ENCODE measurements at places on chromosomes 3 and 15.

DNA sequence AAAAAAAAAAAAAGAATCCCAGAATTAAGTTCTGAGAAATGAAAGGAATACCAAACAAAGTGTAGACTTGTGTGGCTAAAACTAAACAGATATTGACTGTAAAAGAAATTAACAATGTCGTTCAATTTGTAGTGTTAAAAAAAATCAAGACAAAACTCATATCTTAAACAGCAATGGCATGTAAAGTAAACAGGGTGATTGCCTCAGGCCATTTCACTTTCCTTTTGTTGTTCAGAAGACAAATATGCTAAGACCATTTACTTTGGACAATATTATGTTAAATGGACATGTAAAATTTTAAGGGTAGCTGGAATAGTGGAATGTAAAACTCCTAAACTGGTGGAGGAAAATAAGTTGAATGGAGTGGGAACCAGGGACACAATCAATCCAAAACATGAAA lies 139.1 kb downstream of the RTP4 start:
- DNase-seq: no peak

DNA sequence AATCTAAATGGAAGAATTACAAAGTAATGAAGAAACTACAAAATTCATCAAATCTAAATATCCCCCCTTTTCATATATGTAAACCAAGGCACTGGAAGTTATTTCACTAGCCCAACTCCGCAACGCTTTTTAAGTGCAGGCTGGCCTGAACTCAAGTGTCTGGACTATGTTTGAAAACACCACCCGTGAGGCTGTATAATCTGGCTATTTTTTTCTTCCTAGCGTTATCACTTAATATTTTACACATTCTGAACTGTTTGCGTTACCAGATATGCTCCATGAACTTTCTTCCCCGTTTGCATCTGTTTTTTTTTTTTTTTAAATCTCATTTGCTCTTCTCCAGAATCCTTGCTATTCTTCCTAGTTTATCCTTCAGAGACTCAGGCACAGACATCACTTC lies 619.5 kb upstream of the CBLB start:
- DNase-seq: no peak

GRCh38 chr3:29335438-29335837 lies 54.6 kb downstream of the RBMS3 start:
- DNase-seq: no peak

GRCh38 chr3:117407317-117407716 lies 697.7 kb downstream of the TUSC7 start:
- DNase-seq: no peak

DNA sequence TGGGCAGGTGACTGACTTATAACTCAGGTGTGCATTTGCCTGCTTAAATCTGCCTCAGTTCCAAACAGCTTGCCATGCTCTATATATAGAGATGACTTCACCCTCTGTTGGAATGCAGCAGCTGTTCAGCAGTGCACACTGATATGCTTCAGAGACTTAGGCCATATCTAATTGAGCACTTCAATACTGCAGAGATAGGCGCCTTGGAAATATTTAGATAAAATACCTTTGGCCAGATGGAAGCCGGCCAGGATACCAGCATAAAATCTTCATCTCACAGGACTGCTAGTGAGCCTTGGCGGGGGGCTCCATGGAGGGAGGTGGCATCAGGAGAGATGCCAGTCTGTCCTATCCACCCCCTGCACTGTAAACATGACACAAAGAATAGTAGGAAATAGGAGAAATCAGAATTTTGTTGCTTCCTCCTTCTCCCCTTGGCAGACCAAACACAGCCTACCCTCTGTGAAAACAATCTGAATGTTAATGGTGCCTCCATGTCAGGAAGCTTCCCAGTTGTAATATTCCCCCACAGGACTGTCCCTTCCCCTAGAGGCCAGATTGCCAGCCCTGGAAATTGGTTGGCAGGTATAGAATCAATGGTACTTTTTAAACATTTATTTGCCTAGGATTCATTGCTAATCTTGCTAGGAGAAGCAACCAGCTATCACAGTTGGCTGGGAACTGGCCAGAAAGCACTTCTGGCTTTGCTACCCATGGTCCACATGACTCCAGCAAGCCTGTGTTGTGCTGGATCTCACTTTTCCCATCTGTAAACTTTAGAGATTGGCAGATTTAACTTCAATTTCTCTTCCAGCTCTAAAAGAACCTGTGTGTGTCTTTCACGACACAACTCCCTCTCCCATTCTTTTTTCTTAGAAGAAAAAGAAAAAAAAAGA lies 215.5 kb upstream of the KCNMB2 start:
- no peak for DNase-seq

- no peak for DNase-seq
Measured at GRCh38 chr3:73378207-73378606, 246.5 kb downstream of the PDZRN3 start.

DNA sequence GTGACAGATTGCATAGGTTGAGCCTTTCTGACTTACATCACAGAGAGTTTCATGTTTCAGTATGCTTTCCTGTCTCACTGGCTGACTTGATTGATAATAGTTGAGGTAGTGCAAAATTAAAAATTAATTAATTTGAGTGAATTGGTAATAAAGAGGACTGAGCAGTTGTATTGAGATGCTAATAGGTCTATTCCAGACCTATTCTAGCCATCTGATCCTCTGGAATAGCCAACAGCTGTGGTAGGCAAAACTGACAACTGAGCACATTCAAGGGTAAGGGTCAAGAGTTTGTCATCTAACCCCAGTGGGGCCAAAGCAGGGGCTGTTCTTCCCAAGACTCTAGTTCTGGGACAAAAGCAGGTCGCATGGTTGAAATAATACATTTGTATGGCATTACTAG lies 132.4 kb downstream of the EPHA3 start:
- DNase-seq: no peak

GRCh38 chr3:170506556-170506955 lies 79.3 kb downstream of the SLC7A14 start:
- DNase-seq: no peak

- no peak for DNase-seq
Measured at GRCh38 chr15:90301707-90302300, 36.3 kb downstream of the NGRN start.

- no peak for DNase-seq
Measured at GRCh38 chr3:56837196-56837955, 35.6 kb upstream of the ARHGEF3 start.

GRCh38 chr15:71761649-71762048 lies 48.7 kb upstream of the NR2E3 start:
- no peak for DNase-seq

GRCh38 chr3:177530908-177531307 lies 333.6 kb upstream of the TBL1XR1 start:
- DNase-seq: no peak

GRCh38 chr15:100628746-100629145 lies 26.4 kb downstream of the ASB7 start:
- DNase-seq: no peak

GRCh38 chr3:27632431-27633223 lies 89.5 kb downstream of the EOMES start:
- peak; percentile 1 for DNase-seq

- DNase-seq: no peak
Measured at GRCh38 chr15:83249030-83249343, 35.5 kb downstream of the BNC1 start.

DNA sequence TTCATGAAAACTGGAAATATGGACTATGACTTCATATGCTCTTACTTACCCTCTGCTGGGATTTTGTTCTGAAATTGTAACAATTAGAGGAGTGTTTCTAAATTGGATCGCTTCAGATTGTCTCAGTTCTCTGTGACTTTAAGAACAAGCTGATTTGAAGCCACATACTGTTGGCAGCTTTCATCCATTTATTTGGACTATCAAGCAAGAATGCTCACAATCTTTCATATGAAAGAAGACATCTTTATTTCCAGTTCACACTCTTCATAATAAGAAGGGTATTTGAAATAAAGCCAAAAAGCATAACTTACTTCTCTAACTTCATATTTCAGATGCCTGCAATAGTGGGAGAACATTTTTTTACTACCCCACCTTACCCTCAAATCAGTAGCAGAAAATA lies 491.6 kb upstream of the TPRG1 start:
- DNase-seq: no peak

GRCh38 chr3:32630266-32630665 lies 54.7 kb upstream of the CNOT10 start:
- DNase-seq: no peak

GRCh38 chr3:23713641-23714040 lies 92.1 kb upstream of the UBE2E1 start:
- DNase-seq: no peak

- no peak for DNase-seq
Measured at GRCh38 chr15:58441376-58442070, 9.7 kb downstream of the LIPC start.

DNA sequence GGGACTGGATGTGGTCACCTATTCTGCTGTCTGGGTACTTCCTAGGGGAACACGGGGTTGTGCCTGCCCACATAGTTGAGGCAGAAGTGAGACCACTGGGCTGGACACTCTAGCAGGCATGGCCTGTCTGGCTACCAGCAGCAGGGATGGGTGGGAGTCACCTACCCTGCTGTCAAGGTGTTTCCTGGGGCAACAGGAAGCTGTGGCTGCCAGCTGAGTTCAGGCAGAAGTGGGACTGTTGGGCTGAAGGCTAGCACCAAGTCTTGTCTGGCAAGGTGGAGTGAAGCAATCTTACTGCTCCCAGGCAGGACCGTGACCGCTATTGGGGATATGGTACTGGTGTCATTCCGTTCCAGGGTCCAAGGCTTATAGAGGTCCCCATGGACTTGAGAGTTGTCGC lies 20.3 kb upstream of the ZDHHC23 start:
- no peak for DNase-seq

DNA sequence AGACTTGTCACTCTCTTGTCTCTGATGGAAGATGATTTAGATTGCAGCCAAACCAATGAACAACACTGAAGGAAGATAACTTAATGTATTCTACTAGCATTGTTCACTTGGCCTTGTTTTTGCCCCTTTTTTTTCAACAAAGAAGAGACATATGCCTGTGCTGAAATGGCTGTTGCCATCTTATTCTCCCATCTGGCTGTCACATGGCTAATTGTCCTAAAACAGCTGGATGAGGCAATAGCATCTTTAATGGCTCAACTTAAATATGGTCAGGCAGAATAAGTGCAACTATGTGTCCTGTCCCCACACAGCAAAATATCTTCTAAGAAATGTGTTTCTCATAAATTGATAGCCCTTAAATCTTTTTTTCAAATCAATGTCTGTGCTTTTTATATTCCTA lies 576.9 kb downstream of the TUSC7 start:
- no peak for DNase-seq

- no peak for DNase-seq
Measured at GRCh38 chr15:77144026-77144425, 73.1 kb upstream of the TSPAN3 start.

DNA sequence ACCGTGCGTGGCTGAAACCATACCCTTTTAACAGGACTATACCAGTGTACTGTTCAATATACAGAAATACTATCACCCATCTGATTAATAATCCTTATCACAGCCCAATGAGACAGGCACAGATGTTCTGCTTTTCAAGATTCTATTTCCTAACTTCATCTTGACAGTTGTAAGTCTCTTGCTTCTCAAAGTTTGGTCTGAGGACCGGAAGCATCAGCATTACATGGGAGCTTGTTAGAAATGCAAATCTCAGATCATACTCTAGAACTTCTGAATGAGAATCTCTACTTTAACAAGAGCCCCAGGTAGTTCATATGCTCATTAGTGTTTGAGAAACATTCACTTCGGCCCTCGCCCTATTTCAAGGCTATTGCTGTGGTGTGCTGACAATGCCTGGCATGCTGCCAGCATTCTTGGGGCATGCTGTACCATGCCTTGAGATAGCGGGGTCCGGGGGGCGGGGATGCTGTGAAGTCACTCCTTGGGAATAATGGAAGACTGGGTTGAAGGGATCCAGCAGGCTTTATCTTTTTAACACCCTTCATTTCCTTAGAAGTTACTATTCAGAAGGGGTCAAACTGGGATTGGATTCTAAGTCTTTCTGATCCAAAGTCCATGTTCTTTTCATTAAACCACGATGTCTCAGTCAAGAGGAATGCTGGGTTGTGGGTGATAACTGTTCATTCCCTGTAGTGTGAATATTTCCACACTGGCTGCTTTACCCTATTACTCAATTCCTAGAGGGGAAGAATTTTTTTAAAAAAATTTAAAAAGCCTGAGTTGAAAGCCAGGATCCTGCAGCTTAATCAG lies 194.7 kb downstream of the LPP start:
- DNase-seq: no peak

Measured in effector CD8-positive, alpha-beta T cell (primary cell).